NCI-H2029 treated with DMSO at 0.1 percent for 48 hours (cell line): ENCODE measurements at places on chromosomes 2 and 18.

GRCh38 chr2:217791551-217791950 is 211.2 kb downstream of the TNS1 start:
- DNase-seq = no peak

GRCh38 chr2:134778372-134778771 is 59.6 kb upstream of the TMEM163 start:
- DNase-seq = no peak

DNA sequence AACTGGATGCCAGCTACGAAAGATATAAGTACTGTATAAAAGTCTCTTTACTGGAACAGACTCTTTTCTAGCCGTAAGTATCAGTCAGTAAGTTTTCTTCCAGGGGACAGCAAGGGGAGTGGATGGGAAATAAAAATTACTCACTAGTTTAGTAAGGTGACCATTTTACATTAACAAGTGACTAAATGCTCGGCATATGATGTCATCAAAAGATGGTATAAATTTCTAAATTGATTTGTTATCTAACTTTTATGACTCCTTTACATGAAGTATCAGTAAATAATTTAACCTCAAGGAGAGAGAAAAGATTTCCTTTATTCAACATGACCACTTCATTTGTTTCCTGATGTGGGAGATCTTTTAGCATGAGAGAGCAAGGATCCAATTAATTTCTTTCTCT is 859.0 kb upstream of the LRRTM1 start:
- no peak for DNase-seq

- DNase-seq = no peak
These were observed 44.2 kb upstream of the SLC39A10 start for GRCh38 chr2:195612611-195613495.
